Suprapubic skin (tissue), 4 donors: ENCODE measurements at places on chromosomes 6 and 20.

DNA sequence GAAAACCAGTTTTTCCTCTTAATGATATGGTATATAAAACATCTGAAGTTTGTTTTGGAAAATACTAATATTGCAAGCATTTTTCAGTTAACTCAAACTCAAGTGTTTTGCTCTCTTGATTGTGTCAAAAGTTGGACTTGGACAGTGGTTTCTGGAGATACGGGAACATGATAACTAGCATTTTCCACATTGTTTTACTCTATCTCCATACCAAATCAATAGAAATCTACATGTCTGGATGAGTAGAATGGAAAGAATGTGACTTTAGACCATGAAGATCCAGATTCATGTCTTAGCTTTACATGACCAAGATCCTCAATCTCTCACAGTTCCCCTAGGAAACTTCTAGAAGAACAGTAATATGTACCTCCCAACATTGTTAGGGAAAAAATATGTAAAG, 22.2 kb upstream of the FBXO30 start:
- DNase-seq = no peak

GRCh38 chr20:38159566-38159956, 5.5 kb downstream of the TGM2 start:
- DNase-seq = no peak

- DNase-seq = no peak
These were observed 75.2 kb upstream of the F13A1 start for GRCh38 chr6:6395581-6396197.

DNA sequence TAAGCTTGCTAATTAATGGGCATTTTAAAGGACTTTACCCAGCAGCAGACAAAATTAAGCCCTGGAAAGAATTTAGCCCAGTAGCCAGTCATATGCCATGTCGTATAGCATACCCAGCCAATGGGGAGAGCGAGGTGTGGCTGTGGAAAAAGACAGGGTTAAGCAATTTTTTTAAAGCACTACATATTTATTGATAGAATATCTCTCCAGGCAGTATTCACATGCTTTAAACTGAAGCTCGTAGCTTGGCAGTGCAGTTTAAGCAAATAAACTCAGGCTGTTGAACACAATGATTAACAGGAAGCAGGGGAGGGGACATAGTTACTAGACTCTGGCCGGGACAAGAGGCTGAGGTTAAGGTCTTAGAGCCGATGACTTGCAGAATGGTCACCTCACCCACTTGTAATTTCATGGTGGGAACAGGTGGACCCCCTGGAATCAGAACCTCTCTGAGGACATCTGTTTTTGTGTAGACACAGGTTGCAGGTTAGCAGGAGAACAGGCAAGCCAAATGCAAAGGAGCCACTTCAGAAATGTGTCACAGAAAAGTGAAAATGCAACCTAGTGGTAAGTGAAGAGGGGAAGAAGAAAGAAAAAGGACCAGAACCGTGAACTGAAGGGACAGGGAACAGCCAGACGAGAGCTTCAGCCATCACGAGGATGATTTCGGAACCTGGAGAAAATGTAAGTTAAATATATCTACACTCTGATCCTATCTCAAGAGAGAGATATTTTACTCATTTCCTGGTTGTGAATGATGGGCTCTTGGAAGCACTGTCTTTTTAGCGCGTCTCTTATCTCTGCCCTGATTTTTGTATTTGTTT, 7.2 kb downstream of the GCNT2 start:
- DNase-seq = no peak

- DNase-seq = peak; percentile 94
These were observed 117.3 kb downstream of the HFE start for GRCh38 chr6:26204332-26205160.

GRCh38 chr6:7703148-7703680, 22.7 kb upstream of the BMP6 start:
- no peak for DNase-seq

GRCh38 chr6:68108233-68108835, 526.7 kb upstream of the ADGRB3 start:
- no peak for DNase-seq
